ENCODE measurements at places on chromosomes 7 and 10.

- no peak for DNase-seq
Observed at GRCh38 chr10:52775132-52775647, 2.6 kb upstream of the MBL2 start.

DNA sequence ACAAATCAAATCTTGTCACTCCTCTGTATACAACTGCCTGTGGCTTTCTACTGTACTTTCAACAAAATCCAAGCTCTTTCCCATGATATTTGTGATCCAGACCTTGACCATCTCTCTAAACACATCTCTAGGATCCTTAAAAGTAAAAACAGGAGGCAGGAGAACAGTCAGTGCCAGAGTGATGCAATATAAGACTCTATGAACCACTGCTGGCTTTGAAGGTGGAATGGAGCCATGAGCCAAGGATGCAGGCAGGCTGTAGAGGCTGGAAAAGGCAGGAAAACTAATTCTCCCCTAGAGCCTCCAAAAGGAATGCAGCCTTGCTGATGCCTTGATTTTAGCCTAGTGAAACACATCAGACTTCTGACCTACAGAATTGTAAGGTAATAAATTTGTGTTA lies 45.5 kb upstream of the LRRN3 start:
- DNase-seq: no peak

DNA sequence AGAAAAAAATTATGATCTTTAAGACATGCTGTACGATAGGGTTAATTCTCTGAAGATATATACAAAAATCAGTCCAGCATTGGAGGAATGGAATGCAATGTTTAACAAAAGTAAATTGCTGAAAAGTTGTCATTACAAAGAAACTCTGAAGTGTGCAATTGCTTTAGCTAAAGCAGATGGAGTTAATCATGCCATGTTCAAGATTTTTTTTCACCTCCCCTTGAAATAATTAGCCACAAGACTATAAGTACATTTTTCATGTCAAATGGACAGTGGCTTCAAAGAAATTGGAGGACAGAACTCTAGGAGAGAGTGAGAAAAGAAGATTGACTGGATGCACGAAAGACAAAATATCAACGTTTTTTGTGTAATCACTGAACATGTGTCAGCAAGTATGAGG lies 63.1 kb upstream of the MEOX2 start:
- no peak for DNase-seq

DNA sequence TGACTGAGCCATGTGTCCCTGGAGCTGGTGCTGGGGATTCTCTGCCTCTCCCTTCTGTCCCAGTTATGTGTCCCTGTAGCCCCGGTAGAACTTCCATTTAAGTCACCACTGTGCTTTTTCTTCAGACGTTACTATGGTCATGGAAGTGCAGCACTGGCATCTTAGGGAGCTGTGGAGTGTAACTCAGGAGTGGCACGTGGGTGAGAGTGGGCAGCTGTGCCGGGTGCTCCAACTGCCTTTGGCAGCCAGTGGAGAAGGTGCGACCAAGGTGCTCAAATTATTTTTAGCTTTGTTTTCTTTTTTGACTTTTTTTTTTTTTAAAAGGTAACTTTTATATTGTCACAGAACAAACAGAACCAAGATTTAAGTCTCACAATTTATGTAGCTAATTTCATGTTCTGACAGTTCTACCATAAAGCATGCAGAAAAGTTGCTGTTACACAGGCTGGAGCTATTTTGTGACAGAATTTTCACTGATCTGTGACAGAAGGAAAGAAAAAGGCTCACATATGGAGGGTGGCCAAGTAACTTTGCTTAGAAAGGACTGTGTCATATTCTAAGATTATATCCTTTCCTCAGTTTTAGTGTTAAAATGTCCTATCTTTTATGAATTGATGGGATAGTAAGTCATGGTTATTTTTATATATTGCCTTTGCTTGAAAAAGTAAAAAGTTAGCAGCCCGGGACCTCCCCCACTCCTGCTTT lies 73.9 kb downstream of the SH2D4B start:
- no peak for DNase-seq

GRCh38 chr10:20158086-20158485 lies 341.9 kb downstream of the PLXDC2 start:
- DNase-seq: no peak

- DNase-seq: no peak
Observed at GRCh38 chr7:155796381-155797261, 15.6 kb downstream of the SHH start.

- no peak for DNase-seq
Observed at GRCh38 chr7:127918130-127918529, 113.1 kb downstream of the LRRC4 start.

- no peak for DNase-seq
Observed at GRCh38 chr7:32218741-32219288, 148.6 kb upstream of the PDE1C start.

DNA sequence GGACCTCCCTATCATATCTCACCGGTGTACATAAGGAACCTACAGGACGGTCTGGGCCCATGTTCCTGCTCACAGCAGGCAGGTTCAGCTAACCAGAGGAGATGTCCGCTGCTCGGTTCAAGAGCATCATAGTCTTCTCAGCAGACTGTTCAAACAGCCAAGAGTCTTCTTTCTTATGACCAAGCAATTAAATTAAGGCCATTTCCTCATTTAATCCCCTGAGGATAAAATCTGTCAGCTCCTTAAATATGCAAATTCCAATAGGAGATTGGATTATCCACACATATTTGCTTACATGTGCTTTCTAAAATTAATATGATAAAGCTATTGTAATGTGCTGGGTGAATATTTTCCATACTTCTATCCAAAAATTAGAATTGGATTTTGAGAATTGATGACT lies 59.7 kb downstream of the LMBR1 start:
- DNase-seq: no peak

DNA sequence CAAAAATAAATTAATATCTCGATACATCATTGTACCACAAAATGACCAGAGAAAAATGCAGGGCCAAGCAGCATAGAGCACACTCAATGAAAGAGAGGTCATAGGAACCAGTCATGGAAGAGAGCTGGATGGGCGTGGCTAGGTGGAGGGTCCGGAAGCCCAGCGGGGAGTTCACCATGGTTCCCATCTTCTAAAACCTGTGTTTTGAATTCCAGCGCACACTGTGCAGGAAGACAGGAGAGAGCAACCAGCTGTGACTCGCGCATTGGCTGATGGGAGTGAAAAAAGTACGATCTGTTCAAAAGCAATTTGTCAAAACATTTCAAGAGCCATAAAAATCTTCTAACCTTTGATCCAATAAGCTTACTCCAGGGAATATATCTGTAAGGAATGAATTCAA lies 125.2 kb upstream of the NANOS1 start:
- DNase-seq: no peak

DNA sequence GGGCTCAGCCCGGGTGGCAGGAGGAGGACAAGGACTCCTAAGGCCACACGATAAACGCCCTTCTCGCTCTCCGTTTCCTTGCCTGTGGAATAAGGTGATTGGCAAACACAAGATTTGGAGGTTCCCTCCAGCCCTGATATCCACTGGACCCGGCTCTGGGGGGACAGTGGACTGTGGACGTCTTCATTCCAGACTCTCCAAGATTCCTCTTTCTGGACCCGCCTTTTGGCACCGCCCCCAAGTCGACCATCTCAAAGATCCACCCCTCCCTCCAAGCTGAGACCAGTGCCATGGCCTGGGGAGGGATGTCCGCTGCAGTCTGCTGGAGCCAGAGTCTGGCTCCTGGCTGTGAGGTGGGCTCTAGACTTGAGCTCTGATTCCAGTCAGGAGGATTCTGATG lies 23.6 kb downstream of the ZNF783 start:
- DNase-seq: no peak

GRCh38 chr10:75883081-75884072 lies 452.0 kb downstream of the LRMDA start:
- DNase-seq: no peak

DNA sequence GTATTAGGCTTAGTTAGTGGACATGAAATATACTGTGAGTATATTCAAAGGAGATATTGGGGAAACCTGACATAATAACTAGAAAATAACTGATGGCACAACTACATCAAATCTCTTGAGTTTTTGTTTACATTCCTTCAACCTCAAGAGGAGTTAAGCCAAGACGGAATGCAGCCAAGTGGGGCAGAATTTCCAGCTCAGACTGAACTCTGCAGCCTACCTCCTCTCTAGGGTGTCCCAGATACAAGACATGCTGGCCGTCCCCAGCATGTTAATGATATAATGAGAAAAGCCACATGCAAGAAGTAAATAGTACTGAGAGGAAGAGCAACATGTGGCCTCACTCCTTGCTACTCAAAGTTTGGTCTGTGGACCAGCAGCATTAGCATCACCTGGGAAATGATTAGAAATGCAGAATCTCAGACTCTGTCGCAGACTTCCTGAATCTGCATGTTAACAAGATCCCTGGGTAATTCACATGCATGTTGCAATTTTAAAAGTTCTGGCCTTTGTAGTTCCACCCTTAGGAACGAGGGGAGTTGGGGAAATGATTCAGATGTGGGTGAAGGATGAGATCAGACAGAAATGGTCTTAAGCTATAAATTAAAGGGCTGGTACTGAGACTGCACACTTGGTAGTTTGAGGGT lies 118.4 kb upstream of the CACUL1 start:
- no peak for DNase-seq

All from AG09309 (cell line).